DMS53 (cell line): ENCODE measurements at places on chromosomes 4 and X.

GRCh38 chrX:74613370-74614092 lies 893 bp downstream of the RLIM start:
- peak; percentile 55 for DNase-seq

DNA sequence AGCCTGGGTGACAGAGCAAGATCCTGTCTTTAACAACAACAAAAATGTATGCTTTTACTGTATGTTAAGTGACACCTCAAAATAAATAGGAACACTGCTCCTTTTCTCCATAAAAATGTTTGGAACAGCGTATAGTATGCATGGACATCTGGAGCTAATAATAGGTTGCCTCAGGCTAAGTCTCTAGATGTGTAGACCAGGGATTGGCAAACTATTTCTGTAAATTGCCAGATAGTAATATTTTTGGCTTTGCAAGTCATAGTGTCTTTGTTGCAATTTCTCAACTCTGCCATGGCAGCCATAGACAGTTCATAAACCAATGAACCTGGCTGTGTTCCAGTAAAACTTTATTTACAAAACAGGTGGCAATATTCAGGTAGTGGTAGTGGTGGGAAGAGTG lies 76.6 kb upstream of the CBLL2 start:
- no peak for DNase-seq

DNA sequence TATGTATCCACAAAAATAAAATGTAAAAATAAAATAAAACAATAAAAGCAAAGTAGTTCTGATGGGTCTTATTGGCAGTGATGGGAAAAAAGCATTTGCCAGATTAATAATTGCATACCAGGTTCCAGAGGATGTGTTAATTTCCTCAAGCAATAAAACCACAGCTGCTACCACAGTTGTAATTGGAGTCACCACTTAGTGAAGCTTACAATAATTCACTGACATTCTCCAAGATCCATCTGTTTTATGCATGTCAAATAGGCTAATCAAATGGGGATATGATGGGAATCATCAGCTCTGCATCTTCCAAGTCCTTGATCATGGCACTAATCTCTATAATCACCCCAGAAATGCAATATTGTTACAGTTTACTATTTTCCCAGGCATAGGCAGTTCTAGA lies 123.5 kb upstream of the EMCN start:
- DNase-seq = no peak

- DNase-seq = peak; percentile 87
Observed at GRCh38 chr4:141642711-141643110, 6.3 kb downstream of the IL15 start.

- peak; percentile 3 for DNase-seq
Observed at GRCh38 chr4:76752861-76753501, 145.0 kb downstream of the SOWAHB start.

DNA sequence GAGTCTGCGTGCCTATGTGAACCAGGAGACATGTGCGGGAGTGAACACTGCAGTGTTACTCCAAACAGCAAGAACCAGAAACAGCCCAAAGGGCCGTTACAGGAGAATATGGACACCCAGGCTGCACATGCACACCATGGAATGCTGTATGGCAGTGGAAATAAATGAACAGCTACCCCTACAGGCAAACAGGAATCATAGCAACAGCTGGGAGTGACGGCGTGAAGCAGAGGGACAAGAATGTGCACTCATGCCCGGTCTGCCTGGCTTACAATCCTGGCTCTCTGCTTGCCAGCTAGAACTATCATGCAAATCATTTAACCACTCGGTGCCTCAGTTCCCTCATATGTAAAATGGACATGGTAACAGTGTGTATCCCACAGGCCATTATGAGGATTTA lies 16.6 kb downstream of the GPKOW start:
- DNase-seq = peak; percentile 67
